ENCODE measurements at places on chromosomes 7 and 10. TPM values are rescaled to one million over a fixed set of nuclear protein-coding genes. Genes with fewer than 3 reads are reported as not detected.

Gene GIMAP4
- 21.1 TPM for polyA plus RNA-seq

Gene SPDYE9
- 0.36 TPM for polyA plus RNA-seq

Gene SKIDA1
- 4.5 TPM for polyA plus RNA-seq

Gene CNPY1
- 0.41 TPM for polyA plus RNA-seq
